ENCODE measurements at places on chromosomes 3 and 15.

GRCh38 chr3:83002869-83003445 is 1241.5 kb upstream of the GBE1 start:
- DNase-seq: no peak

GRCh38 chr3:27094721-27095120 is 274.5 kb downstream of the NEK10 start:
- no peak for DNase-seq

DNA sequence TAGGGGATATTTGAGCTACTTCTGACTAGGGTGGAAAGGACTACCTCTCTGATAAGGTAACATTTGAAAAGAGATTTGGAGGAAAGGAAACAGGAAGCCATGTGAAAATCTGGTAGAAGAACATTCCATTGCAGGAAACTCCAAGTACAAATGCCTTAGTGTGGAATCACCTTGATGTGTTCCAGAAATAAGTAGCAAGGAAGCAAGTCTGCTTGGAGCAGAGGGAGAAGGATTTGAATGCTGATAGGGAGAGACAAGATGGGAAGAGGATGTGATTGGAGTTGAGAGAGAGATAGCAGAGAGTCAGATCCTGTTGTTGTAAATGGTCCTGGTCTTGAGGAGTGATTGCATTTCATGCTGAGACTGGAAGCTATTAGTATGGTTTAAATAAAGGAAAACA is 335.1 kb upstream of the DCBLD2 start:
- no peak for DNase-seq

- DNase-seq: no peak
Observed at GRCh38 chr3:111252779-111253178, 181.2 kb downstream of the NECTIN3 start.

GRCh38 chr3:71162221-71162620 is 421.3 kb downstream of the FOXP1 start:
- no peak for DNase-seq

GRCh38 chr15:56877255-56877970 is 41.0 kb upstream of the TCF12 start:
- DNase-seq: no peak

GRCh38 chr3:128235207-128235926 is 82.1 kb downstream of the EEFSEC start:
- no peak for DNase-seq

All from stimulated activated CD4-positive, alpha-beta T cell treated with anti-CD3 and anti-CD28 coated beads, Interleukin-1b, Interleukin-23, amount 100 ng/mL, for 1 hour (primary cell).